ENCODE measurements at places on chromosomes 13 and 19.

- DNase-seq = no peak
These were observed 451.7 kb downstream of the TSHZ3 start for GRCh38 chr19:30897553-30897952.

DNA sequence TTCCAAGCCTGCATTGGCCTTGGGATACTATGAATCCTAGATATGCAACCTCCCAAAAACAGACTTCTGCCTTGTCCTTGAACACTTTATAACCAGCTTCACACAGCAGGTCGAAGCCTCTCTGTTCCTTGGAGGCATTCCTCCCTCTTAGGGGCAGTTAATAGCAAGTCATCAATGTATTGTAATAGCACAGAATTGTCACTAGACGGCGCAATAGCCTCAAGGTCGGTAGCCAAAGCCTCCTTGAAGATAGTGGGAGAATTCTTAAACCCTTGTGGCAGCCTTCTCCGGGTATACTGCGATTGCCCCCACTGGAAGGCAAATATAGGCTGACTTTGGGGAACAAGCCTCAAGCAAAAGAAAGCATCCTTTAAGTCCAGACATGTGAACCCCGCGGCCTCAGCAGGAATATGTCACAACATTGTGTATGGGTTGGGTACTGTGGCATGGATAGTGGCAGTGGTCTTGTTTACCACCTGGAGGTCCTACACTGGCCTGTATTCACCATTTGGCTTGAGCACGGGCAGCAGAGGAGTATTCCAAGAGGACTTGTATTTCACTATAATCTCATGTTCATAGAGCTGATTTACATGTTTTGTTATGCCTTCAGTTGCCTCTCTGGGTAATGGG is 61.1 kb downstream of the ZNF431 start:
- DNase-seq = peak; percentile 48

DNA sequence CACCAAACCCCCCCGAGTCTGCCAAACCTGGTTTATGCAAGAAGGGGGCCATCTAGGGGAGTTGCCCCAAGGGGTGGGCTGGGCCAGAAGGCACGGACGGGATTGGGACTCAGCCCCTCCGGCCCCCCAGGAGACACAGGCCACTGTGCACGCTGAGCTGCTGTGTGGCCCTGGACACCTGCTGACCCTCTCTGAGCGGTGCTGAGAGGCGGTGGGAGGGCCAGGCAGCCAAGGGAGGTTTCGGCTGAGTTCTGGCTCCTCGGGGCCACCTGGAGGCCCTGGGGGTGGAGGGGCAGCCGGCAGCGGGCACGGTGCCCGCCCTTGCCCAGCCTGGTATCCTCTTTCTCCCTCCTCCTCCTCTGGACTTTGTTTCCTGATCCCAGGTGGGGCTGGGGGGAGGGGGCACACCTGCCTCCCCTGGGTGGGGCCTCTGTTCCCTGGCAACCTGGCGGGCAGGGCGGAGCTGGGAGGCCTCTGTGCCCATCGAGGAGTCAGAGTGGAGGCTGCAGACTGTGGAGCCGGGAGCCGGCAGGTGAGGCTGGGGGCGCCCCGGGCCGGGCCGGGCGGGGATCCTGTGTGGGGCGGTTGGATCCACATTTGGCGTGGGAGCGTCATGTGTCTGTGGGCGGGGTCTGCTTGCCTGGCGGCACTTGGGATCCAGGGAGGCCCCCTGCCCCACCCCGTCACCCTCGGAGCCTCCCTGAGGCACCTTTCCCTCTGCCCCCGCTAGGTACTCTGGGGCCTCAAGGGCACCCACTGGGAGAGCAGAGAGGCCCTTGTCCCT is at the start of gene MISP:
TSS of gene MISP (plus strand) at position 473 of the 784 bp plus-strand sequence. CDS start 5,835 bp downstream, outside the sequence.
- DNase-seq = no peak

DNA sequence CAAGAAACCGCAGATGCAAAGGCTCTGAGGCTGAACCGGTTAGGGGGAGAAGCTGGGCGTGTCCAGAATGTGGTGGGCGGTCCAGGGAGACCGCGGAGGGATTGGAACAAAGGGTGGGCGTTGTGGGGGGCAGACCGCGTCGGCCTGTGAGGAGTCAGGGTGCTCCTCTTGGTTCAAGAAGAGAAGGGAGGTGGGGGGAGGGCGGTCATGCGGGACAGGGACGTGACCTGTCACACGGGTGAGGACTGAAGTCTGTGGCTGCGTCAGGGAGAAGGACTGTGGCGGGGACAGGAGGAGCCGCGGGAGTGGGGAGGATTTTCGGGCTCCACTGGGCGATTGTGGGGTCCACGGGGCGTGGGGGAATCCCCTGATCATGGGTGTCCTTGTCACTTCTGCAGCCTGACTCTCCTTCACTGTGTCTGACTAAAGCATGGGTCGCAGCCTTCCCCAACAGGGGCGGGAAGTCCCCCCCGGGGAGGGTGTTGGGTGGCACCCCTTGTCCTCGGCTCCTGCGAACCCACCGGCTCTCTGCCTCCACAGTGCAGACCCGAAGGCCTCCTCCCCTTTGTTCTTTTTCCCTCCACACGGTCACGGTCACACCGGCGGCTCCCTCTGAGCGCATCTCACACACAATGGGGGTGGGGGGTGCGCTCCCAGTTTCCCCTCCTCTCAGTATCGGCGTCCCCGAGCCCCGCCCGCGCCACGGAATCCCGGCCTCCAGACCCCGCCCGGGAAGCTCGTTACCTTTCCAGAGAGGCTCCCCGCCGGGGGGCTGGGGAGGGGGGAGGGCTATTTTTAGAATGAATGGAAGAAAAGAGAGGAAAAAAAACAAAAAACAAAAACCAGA is 16.4 kb upstream of the KCNN1 start:
- DNase-seq = peak; percentile 64

GRCh38 chr19:5857203-5858081 is 6.2 kb upstream of the FUT3 start:
- DNase-seq = no peak

DNA sequence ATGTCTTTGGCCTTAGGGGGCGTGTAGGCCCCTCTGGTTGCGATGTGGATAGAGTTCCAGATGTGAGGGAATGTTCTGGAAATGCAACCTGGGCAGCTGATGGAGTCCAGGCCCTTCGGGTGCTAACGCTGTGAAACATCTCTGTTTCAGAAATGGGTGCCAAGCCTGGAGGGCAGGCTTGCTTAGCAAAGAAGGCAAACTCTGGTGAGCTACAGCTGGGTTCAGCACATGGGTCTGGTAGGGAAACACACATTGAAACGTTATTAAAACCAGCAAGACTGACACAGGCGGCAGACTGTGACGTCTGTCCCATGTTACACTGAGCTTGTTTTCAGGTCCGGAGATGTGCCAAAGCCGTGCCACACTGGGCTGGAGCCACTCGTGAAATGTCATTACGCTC is 8.6 kb upstream of the CDC16 start:
- peak; percentile 38 for DNase-seq

GRCh38 chr19:17893766-17894165 is 22.0 kb downstream of the SLC5A5 start:
- DNase-seq = no peak

- no peak for DNase-seq
These were observed 30.8 kb downstream of the NLRP4 start for GRCh38 chr19:55867101-55867500.

DNA sequence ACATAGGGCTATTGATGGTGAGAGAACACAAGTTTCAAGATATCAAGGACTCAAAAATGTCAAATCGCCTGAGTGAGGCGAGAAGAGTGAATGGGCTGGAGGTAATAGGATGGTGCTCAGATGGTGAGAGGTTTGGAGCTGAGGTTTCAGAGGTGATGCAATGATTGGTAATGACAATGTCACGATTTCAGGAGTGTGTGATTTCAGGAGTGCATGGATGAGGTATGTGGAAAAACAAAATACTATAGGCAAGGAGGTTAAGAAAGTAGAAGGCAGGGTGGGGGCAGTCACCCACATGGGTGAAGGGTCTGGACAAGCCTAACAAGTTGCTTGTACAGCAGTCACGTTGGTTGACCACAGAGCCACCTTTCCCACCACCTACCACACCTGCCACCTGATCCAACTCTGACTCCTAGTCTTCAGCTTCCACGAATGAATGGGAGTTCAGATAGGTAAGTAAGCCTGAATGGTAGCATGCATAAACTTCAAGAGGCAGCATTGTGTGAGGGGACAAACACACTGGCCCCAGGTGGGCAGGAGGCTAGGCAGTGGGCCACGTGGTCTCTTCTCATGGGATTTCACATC is 71.5 kb downstream of the RUBCNL start:
- no peak for DNase-seq

- no peak for DNase-seq
These were observed 284.4 kb downstream of the ZNF536 start for GRCh38 chr19:30656520-30657100.

- no peak for DNase-seq
These were observed 22.1 kb upstream of the F7 start for GRCh38 chr13:113083402-113084061.

GRCh38 chr19:24071078-24071477 is 15.9 kb upstream of the ZNF254 start:
- DNase-seq = no peak

DNA sequence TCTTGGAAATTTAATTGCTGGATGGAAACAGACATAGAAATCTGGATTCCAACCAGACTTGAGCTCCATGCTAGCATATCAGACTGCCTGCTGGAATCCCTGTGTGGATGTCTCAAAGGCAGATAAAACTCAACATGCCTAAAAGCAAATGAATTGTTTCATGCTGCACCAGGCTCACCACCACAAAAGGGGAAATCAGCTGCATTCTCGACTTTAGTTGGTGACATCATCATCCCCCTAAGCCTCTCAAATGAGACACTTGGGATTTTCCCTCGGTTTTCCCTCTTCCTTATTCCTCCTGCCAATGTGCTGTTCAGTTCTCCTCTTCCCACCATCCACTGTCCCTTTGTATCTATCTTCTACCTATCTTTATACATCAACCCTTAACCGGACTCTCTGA is 134.3 kb downstream of the ZDHHC20 start:
- no peak for DNase-seq

DNA sequence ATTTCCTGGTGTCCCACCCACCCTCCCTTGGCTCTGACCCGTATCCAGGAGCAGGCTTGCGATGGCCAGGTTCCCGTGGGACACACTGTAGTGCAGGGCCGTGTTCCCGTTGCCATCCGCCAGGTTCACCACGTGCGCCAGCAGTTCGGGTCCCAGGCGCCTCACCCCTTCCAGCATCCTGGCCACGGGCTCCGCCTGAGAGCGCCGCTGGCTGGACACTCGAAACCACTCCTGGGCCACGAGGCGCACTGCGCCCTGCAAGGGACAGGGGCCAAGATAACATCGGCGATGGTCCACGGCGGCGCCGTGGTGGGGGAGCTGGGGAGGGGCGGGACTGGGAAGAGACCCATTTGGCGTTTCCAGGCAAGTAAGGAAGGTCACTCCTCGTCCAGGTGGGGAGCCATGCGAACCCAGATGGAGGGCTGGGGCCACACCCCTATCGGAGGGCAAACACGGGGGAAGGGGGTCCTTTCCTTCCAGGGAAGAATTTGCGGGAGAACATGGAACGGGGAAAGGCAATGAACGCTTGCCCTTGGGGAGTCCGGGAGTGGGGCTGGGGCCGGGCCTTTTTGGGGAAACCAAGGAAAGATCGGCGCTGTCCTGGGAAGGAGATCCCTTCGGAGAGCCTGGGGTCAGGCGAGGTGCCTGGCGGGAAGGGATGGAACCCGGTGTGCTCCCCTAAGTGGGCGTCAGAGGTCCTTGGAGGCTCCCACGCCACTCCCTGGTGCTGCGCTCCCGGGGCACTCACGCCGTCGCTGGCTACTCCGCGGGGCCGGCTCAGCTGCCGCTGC is 9.9 kb downstream of the KANK3 start:
- no peak for DNase-seq

DNA sequence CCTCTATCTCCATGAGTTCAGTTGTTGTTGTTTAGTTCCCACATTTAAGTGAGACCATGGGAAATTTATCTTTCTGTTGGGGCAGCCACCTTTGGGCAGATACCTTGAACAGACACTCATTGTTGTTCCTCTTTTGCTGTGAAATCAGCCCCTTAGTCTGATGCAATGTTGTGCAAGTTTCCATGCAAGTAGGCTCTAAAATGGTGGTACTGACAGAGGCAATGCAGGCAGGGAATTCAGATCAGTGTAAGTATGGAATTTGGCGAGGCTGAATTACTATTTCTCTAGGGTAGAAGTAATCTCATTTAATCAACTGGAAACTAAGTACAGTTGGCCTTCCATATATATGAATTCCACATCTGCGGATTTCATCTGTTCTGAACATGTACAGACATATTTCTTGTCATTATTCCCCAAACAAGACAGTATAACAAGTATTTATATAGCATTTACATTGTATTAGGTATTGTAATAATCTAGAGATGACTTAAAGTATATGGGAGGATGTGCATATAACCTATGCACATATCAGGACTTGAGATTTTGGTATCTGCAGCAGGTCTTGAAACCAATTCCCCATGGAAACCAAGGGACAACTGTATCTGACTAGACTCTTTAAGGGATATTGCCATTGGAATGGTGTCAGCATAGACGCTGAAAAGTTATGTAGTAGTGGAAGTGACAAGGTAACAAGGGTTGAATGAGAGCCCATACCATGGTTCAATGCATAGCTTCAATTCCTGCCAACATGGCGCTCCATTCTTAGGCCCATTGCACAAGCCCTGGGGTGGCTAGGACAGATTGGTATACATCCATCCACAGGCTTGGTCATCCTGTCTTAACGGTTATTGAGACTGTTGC is 281.5 kb upstream of the HTR2A start:
- DNase-seq = no peak

- DNase-seq = no peak
These were observed 12.7 kb upstream of the DPY19L3 start for GRCh38 chr19:32392901-32393300.

GRCh38 chr13:69948016-69948415 is 159.6 kb upstream of the ATXN8OS start:
- DNase-seq = no peak

DNA sequence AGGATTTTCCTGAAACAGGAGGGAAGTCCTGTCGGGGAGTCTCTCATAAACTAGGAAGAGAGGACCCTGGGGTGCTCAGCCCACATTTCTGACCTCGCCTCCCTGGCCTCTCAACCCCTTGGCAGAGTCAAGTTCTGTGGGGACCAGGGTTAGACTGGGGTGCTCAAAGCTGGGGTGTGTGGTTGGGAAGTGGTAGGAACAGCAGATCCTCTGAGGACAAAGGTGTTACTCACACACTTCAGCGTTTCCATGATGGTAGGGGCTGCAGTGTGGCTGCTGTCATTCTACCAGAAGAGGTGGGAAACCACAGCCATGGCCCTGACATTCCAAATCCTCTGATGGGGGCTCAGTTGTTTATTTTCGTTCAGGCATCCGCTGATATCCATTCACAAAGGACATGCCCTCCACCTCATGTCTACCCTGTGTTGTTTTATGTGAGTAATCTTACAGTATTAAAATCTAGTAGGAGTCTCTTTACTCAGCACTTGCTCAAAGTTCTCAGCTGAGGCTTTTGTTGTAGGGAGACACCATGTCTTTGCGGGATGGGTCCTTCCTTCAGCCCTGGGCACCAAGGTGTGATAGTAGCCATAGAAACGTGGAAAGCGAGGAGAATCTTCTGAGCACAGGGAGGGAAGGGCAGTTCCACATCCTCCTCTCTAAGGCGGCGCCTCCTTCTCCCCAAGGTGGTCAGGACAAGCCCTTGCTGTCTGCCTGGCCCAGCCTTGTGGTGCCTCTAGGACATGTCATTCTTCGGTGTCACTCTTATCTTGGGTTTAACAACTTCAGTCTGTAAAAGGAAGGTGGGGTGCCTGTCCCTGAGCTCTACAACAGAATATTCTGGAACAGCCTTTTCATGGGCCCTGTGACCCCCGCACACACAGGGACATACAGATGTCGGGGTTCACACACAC is 1.5 kb downstream of the KIR2DL3 start:
- no peak for DNase-seq
